ENCODE measurements at places on chromosomes 5 and 9.

DNA sequence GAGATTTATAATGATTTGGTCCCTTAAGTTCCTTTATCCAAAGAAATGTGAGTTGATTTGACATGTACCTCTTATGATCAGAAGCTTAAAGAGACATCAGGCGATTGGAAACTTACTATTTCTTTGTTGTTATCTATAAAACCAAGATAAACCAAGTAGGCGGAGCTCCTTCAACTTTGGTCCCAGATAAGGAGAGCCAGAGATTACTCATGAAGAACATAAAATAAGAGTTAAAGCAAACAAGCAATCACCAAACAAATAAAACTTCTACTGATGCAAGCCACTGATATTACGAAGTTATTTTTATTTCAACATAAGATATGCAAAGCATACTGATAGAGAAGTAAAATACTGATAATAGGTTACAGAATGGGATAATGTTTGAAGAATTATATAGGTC, 141.5 kb upstream of the CDH18 start:
- no peak for DNase-seq

DNA sequence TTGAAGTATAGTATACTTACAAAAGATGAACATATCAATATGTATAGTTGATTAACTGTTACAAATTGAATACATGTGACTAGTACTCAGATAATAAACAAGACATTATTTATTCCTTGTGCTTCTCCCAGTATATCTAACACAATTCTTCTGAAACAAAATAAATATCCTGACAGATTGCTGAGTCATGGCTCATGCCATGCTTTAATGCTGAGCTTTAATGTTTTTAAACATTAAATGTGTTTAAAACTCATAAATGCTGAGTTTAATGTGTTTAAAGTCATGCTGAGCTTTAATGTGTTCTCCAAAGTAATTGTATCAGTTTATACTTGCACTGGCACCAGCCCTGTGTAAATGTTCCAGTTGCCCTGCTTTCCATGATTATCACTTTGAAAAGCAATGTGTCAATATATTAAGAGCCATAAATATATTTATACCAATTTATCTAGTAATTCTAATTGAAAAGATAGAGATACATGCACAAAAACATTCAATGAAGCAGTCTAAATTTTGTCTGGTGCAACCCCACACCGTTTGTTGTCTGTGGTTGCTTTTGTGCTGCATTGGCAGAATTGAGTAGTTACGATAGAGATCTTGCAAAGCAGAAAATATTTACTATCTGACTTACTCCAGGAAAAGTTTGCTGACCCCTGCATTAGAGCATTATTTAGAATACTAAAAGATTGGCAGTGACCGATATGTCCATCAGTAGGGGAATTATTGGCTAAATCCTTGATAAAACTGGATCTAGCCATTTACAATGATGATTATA, 15.7 kb downstream of the KIAA1958 start:
- DNase-seq = no peak

DNA sequence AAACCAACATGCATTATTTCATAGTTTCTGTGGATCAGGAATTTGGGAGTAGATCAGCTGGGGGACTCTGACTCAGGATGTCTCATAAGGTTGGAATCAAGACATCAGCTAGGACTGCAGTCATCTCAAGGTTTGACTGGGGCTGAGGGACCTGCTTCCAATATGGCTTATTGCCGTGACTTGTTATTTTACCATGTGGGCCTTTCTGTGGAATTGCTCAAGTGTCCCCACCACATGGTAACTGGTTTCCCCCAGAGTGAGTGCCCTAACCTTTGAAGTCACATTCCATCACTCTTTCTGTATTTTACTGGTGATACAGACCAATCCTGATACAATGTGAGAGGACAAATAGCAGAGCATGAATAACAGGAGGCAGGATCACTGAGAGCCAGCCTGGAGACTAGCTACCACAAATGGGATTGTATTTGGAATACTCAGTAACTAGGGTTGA, 70.2 kb upstream of the ELL2 start:
- DNase-seq = no peak

- no peak for DNase-seq
Observed at GRCh38 chr5:157993986-157994691, 135.2 kb upstream of the CLINT1 start.

DNA sequence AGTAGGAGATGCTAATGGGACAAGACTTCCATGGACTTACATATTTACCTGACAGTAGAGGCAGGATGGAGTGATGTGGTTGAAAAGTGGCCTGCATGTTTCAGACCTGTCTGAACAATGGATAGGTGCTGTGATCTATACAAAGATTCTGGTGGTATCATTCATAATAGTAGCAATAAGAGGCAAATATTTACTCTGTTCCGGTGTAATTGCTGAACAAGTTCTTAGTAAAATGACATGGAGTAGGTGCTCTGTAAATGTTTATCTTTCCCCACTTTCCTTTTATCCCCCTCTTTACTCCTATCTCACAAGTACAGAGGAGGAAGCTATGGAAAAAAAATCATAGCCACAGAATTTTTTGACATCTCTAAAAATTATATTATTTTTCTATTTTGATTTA, 159.0 kb upstream of the SLC12A2 start:
- no peak for DNase-seq

GRCh38 chr9:134205672-134206310, 41.4 kb upstream of the RNU6ATAC start:
- peak; percentile 92 for DNase-seq

GRCh38 chr5:102754767-102755431, at the start of gene PAM:
PAM (plus strand) TSS chr5:102755305; CDS start chr5:102866196, 110,891 bp downstream.
- peak; percentile 88 for DNase-seq

GRCh38 chr5:149724884-149725283, 5.2 kb upstream of the PPARGC1B start:
- DNase-seq = no peak

- peak; percentile 62 for DNase-seq
Observed at GRCh38 chr9:134243778-134244467, 79.6 kb upstream of the RNU6ATAC start.

GRCh38 chr5:42587096-42587723, 164.0 kb downstream of the GHR start:
- no peak for DNase-seq

DNA sequence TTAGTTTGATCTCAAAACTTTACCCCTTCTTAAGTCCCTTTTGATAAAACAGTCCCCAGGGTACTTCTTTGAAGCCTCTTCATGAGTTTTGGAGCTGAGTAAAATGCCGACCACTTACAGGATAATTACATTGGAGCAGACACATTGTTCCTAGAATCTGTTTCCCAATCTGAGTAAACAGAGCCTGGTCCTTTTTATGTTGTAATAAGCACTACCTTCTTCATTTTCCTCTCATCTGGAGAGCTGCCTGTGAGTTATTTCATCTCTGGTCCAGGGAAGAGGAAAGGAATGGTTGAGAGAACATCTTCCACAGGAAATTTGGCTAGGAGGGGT, 26.3 kb upstream of the GALNT10 start:
- DNase-seq = no peak

GRCh38 chr5:173618927-173619519, 2.6 kb upstream of the BOD1 start:
- peak; percentile 32 for DNase-seq

DNA sequence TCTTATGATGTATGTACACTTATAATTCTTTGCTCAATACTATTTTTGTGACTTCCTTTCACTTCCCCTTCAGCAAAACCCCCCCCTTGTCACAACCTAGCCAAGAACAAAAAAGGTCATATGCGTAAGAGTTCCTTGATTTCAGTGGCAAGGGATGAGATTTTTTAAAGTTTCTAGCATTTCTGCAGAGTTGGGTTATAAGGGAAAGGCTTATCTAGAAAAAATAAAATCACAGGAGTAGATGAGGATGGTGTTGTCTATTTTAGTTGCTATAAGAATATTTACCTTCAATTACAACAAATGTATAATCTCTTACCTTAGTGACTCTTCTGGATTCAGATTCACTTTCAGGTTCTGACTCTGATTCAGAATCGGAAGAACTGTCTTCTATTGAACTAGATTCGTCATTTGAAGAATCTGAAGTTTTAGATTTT, 184.6 kb downstream of the AP3B1 start:
- DNase-seq = no peak

GRCh38 chr5:54329731-54330709, 19.6 kb upstream of the ARL15 start:
- no peak for DNase-seq

DNA sequence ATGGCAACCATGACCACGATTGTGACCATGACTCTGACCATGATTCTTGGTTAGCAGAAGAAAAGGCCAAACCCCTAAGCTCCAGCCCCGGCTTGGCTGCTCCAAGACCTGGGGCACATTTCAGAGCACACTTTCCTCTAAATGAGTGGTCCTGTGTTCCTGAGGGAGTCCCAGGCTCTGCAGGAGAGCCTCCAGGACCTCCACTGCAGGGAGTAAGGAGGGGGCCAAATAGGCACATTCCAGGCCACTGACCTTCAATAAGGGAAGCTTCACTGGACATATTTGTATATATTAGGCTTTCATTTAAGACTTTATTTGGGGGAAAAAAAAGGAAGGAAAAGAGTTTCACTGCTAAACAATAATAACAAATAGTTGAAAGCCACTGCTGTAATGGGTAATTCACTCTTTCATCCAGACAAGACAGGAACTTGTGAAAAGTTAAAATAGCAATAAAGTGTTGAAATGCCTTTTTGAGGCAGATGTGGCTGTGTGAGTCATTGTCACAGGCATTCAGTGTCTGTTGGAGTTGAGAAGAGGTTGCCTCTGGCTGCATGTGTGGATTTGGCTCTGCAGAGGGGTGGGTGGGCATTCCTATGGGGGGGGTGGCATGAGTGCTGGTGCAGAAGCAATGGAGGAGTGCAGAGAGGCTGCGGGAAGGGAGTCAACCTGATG, 63.9 kb upstream of the TGFBR1 start:
- DNase-seq = no peak

- DNase-seq = no peak
Observed at GRCh38 chr5:42631241-42631640, 125.4 kb upstream of the CCDC152 start.

DNA sequence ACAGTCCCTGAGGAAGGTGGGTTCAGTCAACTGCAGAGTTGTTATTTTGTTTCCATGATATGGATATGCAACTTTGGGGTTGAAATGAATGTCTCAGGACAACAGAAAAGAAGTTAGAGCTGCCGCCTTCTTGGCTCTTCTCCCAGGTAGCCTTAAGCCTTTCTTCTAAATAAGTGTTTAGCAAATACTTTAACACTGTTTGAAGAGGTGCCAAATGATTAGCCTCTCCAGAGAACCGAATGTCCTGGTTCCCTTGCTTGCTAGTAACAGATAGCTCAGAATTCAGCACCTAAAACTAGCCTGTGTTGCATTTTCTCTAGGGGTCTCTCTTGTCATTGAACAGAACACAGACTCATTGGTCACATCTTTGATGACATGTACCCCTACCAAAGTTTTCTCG, 127.7 kb upstream of the PIK3R1 start:
- no peak for DNase-seq

GRCh38 chr5:111116550-111116949, 24.4 kb downstream of the WDR36 start:
- no peak for DNase-seq

- DNase-seq = no peak
Observed at GRCh38 chr5:124454081-124454480, 292.4 kb downstream of the ZNF608 start.

DNA sequence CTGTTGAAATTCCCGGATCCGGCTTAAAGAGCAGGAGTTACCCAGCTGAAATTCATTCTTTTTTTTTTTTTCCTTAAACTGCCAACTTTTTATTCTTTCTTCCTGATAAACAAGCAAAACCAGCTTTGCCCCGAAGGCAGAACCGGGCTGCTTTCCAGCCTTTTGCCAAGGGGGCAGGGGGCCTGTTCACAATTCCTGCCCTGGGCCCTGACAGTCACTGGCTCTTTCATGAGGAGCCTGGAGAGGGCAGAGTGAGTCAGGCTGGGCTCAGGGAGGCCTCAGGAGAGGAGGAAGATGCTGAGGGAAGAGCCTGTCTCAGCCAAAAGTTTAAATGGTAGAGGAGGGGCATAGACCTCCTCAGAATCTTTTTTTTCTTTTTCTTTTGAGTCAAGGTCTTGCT, 4.8 kb downstream of the GLIPR2 start:
- no peak for DNase-seq

DNA sequence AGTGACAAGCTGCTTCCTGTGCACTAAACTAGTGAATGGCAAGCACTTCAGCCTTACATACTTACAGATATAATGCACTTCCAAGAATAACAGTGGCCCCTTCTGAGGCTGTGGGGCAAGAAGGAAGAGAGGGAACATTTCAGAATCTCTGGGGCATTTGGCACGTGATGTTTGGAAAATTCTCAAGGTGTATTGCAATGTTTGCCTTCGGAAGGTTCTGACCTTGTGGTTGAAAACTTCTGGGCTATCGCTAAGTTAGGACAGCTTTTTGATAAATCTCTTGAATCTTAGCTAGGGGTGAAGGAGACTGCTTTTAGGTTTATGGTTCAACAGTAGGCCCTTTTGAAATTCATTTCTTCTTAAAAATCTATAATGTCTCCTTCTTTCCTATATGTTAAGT, 7.1 kb upstream of the FGF10 start:
- no peak for DNase-seq

GRCh38 chr5:73693573-73694061, 67.6 kb downstream of the ARHGEF28 start:
- DNase-seq = no peak

DNA sequence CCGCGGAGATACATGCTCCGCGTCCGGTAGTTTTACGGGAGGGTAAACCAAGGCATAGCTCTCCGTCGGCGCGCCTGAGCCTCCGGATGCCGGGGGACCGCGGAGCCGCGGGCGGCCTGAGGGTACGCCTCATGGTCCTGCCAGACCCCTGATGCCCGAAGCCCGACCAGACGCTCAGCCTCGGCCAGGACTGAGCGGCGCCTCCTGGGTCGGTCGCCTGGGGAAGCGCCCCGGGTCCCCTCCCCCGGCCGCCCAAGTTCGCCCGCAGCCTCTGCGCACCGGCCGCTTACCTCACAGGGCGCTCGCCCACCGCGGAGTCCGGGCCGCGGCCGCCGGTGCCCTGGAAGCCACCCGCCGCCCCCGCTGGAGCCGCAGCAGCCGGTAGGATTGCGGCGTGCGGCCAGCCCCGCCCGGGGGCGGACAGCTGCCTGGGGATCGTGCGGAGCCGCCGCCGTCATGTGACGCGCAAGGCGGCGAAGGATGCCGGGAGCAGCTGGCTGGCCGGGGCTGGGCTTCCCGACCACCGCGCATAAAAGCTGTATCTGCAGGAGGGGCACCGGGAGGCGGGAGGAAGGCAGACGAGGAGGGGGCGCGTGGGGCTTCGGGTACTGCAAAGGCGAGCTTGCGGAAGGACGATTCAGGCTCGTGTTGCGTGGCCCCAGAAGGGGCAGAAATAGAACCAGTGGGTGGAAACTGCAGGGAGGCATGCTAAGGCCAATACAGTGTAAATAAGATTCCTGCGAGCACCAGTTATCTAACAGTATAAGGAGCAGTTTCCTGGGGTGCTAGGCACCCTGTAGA, at the start of gene FBXO10:
TSS of gene FBXO10 (minus strand) at position 460 of the 801 bp plus-strand sequence. CDS start 34,612 bp downstream, outside the sequence.
- peak; percentile 89 for DNase-seq
